ENCODE measurements at places on chromosomes 11 and 22.

GRCh38 chr11:117766576-117766975 is 30.4 kb downstream of the DSCAML1 start:
- no peak for DNase-seq

GRCh38 chr11:122804161-122804560 is 34.1 kb upstream of the CRTAM start:
- DNase-seq, result no peak

GRCh38 chr11:113279591-113279990 is 34.8 kb upstream of the TTC12 start:
- no peak for DNase-seq

DNA sequence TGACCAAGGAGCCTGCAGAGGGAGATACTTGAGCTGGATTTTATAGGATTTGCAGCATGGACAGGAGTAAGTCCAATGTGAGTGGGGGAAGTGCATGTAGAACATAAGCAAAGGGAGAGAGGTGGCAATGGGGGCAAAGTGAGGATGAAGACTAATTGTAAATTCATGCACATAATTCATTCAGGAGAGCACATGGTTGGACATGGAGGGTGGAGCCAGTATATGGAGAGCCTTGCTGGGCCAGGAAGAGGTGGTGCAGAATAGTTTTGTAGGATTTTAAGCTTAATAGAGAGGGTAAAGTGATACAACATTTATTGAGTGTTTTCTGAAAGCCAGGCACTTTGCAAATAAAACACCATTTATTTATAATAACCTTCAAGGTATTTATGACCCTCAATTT is 274.3 kb upstream of the C11orf87 start:
- no peak for DNase-seq

- DNase-seq, result no peak
These were observed 158.2 kb upstream of the ZBED5 start for GRCh38 chr11:11016068-11016467.

GRCh38 chr11:931385-931784 is 5.7 kb downstream of the AP2A2 start:
- no peak for DNase-seq

GRCh38 chr11:58578635-58579191 is at the start of gene ZFP91:
TSS of gene ZFP91 (plus strand) at chr11:58579063. CDS start at chr11:58579282, 219 bp downstream.
- peak; percentile 97 for DNase-seq
